ENCODE measurements at places on chromosomes 11 and 22.

DNA sequence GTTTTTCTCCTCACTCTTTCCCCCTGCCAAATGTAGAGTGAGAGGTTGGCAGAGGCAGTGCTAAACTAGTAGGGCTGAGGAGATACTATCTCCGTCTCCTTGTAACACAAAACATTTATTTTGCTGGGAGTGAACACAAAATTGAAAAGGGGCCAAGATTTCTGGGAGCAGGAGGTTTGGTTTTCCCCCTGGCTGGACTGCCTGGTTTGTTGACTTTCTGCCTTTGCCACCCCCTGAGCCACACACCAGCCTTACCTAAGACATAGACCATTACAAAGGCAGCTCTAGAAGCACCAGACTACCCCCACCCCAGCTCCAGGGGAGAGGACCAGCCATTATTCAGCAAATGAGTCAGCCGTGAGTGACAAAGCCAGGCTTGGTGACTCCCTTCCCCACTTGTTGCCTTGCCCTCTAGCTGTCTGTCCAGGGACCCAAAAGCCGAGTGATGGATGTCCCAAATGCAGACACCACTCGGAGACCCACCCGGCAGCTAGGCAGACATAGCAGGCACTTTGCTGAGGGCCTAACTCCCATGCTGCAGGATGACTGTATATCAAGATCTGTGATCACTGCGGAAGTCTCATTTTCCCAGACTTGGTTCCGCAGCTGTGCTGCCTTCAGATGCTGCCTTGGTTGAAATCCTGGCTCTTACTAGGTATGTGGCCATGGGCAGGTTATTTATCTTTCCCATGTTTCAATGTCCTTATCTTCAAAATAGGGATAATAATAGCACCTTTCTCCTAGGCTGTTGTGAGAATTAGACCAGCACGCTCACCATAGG, 17.7 kb upstream of the CDON start:
- DNase-seq: no peak

DNA sequence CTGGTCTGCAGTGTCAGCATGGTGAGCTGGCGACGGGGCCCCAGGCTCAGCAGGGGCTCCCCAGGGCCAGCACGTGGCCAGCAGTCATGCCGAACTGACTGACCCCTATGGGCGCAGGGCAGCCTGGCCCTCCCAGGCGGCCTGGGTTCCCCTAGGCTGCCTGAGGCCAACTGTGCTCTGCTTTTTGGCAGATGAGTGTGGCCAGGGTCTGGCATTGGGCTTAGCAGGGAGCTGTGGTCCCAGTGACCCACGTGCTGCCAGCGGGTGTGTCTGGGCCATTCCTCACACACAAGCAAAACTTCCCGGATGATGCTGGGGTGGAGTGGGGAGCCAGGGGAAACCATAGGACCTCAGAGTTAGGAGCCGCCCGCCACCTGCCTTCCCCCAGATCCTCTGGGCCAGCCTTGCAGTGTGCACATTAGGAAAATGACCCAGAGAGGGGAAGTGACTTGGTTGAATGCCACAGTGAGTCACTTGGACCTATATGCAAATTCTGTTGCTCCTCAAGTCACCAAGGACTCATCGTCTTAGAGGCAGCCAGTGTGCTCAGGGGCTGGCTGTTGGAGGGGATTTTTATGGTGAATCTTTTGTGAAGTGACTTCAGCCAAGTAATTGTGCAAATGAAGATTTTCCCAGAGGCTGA, 6.5 kb downstream of the ADORA2A start:
- DNase-seq: no peak

- DNase-seq: peak; percentile 36
These were observed 83.6 kb upstream of the PPARA start for GRCh38 chr22:46066691-46067090.

GRCh38 chr11:34157163-34157562, 51.7 kb downstream of the NAT10 start:
- DNase-seq: no peak

DNA sequence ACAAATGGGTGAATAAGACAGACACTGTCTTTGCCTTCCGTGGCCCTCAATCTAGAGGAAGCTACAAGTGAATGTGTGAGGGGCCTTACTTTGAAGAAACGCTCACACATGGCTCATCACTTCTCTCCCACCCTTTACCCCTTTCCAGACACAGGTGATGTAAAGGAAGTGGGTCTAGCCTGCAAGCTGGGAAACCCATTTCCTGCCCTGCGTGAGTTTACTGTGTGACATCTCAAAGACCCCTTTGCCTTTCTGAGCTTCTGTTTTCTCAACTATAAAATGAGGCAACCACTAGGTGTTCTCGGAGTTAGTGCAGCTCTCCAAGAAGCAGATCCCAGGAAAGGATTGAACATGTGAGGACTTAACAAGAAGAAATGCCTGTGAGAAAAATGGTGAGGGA, 43.1 kb upstream of the LMO2 start:
- no peak for DNase-seq

DNA sequence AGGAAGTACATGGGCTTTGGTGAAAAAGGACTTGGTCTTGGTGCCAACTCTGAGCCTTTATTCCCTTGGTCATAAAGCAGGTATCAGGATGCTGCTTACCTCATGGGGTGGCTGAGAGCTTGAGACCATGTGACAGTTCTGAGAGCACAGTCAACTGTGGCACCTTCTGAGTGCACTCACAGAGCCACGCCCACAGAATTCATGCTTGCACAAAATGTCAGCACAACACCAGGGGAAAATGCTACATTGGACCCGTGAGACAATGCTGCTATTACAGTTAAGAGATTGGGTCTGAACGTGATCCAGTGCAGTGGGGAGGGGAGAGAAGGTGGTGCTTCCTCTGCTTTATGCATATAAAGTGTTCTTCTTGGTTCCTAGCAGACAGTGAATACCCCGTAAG, 79.5 kb upstream of the SPON1 start:
- no peak for DNase-seq

GRCh38 chr11:106656646-106657045, 361.6 kb downstream of the GUCY1A2 start:
- no peak for DNase-seq

DNA sequence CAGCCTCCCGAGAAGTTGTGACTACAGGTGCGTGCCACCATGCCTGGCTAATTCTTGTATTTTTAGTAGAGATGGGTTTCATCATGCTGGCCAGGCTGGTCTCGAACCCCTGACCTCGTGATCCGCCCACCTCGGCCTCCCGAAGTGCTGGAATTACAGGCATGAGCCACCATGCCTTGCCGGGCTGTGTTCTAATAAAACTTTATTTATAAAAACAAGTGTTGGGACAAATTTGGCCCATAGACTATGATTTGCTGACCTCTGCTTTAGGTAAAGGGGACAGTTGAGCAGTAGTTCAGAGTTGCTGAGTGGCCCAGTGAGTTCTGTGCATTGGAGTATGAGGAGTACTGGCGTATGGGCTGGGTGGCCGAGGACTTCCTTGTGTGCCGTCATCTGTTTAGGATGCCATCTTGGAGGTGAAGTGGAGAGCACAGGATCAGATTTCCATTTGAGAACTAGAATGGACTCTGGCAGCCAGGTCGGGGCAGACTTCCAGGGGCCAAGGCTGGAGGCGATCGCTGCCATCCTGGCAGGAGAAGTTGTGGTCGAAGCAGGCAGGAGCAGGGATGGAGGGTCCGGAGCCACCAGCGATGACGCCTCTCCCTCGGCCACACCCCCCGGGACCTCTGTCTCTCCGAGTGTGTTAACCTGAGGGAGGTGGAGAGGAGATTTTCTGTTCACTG, 43.8 kb downstream of the FBLN1 start:
- DNase-seq: no peak

GRCh38 chr22:21771631-21771976, 36.0 kb upstream of the YPEL1 start:
- no peak for DNase-seq

- DNase-seq: no peak
These were observed 20.6 kb downstream of the LRRC32 start for GRCh38 chr11:76649851-76650372.

GRCh38 chr11:2268729-2269600, 1.4 kb downstream of the ASCL2 start:
- DNase-seq: no peak

DNA sequence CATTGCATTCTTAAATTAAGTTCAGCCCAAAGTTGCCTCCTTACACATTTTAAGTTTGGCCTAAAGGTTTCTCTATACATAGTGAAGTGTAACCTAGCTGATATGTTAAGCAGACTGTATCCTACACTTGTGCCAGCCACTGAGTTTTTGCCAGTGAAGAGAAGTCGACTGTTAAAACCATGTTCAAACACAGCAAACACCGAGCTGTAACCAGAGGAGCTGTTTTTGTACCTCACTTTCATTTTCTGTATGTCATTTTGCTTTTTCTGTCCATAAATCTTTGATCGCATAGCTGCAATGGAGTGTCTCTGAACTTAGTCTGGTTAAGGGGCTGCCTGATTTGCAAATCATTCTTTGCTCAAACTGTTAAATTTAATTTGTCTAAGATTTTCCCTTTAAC, 403.7 kb downstream of the LUZP2 start:
- no peak for DNase-seq

DNA sequence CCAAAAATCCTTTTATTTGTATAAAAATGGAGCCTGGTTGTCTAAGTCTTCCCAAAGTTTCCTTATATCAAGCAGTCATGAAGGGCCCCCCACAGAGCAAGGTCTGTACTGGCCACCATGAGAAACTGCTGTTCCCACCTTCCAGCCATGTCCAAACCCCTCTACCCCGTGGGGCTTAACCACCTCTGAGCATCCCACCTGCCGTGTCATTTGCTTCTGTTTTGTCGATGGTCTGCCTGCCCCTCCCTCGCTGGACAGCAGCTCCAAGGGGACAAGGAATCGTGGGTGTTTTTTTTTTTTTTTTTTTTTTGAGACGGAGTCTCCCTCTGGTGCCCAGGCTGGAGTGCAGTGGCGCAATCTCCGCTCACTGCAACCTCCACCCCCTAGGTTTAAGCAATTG, 11.1 kb upstream of the ANO1 start:
- no peak for DNase-seq

GRCh38 chr11:12497431-12497830, 120.1 kb downstream of the PARVA start:
- DNase-seq: peak; percentile 58

GRCh38 chr11:11937957-11938356, 70.5 kb downstream of the DKK3 start:
- DNase-seq: no peak
